IMR-90 (cell line): ENCODE measurements at places on chromosomes 1 and 21. TPM values are rescaled to one million over a fixed set of nuclear protein-coding genes. Genes with fewer than 3 reads are reported as not detected.

DNA sequence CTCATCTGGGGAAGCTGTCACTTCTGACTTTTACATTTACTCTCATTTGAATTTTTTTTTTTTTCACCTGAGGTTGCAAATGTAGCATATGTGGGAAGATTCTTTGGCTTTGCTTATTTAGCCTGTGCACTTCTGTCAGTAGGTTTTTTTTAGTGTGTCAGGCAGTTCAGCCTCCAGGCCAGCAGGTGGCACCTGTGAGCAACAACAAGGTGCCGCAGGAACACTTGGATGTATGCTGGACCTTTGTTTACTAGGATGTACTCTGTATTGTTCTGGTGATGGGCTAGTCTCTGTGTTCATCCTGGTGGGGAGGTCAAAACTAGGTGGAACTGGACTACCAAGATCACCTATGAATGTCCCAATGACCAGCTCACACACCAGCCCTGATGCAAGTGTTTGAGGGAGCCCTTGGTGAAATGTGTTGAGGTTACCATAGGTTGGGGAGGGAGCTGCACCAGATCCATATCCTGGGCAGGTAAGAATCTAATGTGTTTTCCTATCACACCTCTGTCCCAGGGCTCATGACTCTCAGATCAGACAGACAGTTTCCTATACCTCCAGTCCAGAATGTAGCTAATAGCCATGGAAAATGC is 618.2 kb downstream of the BRINP3 start:
- no peak for DNase-seq

- peak; percentile 82 for DNase-seq
Measured at GRCh38 chr1:162854245-162854882, 6.6 kb downstream of the CCDC190 start.

- DNase-seq, result no peak
Measured at GRCh38 chr21:27647401-27647800, 680.5 kb upstream of the ADAMTS5 start.

- peak; percentile 45 for DNase-seq
Measured at GRCh38 chr1:156281693-156282478, 739 bp downstream of the SMG5 start.

- DNase-seq, result peak; percentile 34
Measured at GRCh38 chr1:101004061-101004460, 21.5 kb downstream of the DPH5 start.

DNA sequence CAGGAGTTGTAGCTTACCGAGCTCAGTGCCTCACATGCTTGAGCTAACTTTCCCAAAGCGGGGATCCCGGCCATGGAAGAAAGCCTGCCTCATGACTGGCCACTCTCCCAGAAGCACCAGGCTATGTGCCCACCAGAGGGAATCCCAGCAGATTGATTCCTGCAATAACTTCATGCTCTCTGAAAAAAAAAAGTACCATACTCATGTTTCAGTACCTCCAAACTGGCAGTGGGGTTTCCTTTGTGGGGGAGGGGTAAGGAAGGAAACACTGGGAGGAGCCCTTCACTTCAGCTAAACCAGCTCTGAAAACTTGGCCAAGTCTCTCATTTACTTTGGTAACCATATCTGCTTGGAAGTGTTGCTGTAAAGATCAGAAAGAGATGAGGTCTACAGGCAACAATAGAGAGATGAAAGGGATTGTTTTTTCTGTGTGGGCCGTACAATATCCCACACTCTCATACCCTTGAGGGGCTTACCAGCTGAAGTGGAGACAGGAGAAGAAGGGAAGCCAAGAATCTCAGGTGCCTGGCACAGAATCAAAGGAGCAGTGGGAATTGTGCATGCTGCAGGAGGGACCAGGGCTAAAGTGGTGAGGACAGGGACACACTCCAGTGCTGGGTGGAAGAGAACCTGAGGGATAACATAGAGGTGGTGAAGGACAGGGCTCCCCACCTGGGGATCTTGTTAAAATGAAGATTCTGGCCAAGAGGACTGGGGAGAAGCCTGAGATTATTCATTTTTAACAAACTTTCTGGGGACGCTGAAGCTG is 42.4 kb upstream of the TACSTD2 start:
- no peak for DNase-seq

- DNase-seq, result peak; percentile 38
Measured at GRCh38 chr1:77605246-77606026, 77.0 kb downstream of the ZZZ3 start.

DNA sequence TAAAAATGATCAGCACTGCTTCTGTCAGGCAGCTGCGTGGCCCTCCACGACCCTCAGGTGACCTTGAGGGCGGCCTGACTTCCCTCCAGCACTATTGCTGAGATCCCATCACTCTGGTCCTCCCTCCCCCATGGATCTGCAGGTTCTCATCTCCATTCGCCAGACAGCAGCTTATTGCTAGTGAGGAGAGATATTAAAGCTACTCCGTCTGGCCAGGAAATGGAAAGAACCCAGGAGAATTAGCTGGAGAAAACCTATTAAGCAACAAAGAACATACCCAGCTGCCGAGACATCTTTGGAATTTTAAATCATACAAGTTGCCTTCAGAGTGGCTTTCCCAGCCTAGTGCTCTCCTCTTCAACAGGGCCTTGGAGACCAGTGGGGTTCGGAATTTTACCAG is 25.7 kb upstream of the KCNN3 start:
- DNase-seq, result no peak

GRCh38 chr1:112696578-112697314 is 10.2 kb downstream of the RHOC start:
- no peak for DNase-seq

DNA sequence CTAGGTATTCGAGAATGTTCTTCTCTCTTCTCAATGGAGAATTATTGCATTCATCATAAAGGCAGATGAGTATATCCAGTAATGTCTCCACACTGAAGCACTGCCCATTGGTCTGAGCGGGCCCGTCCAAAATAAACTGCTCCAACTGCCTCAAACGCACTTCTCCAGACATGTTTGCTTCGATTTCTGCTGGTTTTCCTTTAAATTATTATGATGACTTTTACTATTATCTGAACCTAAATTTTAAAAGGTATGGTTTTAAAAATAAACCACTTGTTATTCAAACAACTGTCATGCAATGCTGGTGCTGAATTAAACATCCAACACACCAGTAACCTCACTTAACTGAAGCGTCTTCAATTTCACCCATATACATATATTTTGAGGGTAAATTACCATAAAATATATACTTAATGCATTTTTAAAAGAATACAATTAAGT is 1.3 kb downstream of the CDC42BPA start:
- DNase-seq, result peak; percentile 31

DNA sequence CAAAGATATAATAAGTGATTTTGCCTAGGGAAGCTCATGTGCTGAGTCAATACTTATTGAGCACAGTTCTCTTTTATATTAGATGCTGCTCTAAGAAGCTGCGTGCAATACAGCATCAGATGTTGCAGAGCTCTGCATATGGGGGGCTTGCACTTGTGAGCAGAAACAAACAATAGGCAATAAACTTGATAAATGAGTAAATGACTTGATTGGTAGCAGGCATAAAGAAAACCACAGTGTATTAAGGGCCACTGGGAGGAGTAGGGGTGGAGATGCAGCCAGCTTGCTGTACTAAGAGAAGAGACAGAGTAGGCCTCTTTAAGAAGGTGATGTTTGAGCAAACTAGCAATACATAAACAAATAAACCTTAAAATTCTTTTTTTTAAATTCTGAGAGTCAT is 598.5 kb upstream of the ADAMTS5 start:
- DNase-seq, result no peak

GRCh38 chr1:109901141-109901523 is 9.5 kb upstream of the CSF1 start:
- no peak for DNase-seq

- DNase-seq, result no peak
Measured at GRCh38 chr1:51301844-51302162, 28.6 kb downstream of the TTC39A start.

DNA sequence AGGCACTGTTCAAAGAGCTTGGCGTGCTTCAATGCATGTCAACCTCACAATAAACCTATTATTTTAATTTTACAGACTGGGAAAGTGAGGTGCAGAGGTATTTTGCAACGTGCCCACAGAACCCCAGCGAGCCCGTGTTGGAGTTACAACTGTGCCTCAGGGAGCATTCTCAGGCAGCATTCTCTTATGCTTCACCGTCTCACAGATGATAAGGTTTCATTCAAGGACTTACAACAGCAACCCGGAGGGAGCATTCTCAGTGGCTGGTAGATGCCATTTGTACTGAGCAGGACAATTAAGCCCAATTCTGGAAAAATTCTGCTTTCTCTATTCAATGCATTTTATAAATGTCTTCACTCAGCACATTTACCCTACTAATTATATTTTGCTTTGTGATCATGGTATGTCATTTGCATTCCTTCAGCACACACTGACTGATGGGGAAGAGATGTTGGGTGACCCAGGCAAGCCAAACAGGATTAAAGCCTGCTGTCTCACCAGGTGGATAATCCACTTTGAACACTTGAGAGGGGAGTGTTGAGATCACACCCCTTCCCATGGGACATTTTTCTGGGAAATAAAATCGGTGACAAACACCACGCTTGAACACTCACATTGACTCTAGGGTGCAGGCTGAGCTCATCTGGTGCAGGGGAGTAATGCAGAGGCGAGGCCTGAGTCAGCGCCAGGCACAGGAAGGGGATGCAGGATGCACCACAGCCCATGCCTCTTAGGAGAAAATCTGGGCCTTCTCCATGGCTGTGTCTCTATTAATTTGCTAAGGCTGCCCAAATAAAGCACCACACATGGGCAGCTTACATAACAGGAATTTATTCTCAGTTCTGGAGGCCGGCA is 113.9 kb downstream of the CLIC6 start:
- DNase-seq, result no peak

GRCh38 chr1:108609483-108610049 is 49.7 kb downstream of the EEIG2 start:
- DNase-seq, result no peak

- DNase-seq, result peak; percentile 63
Measured at GRCh38 chr1:92989936-92990583, 28.8 kb upstream of the DIPK1A start.

VWA5B1 gene
- not detected in 2 replicates for total RNA-seq

CLCA4 gene
- not detected in 2 replicates for total RNA-seq

GUCA2A gene
- not detected in 2 replicates for total RNA-seq

PDZK1 gene
- total RNA-seq, result 1.4 and 1.7 TPM in 2 replicates
